ENCODE measurements at places on chromosomes 4 and X.

DNA sequence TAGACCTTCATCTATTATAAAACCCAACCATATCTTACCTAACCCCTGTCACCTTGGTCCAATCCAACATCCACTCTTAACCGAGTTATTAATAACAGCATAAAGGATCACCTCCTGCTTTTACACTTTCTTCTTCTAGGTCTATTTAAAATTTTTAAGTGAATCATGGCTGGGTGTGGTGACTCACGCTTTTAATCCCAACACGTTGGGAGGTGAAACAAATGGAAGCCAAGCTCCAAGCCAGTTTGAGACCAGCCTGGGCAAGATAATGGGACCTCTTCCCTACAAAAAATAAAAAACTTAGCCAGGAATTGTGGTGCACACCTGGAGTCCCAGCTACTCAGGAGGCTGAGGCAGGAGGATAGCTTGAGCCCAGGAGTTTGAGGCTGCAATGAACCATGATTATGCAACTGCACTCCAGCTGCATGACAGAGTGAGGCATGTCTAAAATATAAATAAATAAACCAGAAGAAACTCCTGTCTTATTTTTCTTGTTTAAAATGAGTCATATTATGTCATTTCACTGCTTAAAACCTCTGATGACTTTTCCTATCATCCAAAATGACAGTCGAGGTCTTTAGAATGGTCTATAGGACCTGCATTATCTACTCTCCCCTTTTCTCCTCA, 188.4 kb downstream of the GASK1B start:
- DNase-seq = no peak

DNA sequence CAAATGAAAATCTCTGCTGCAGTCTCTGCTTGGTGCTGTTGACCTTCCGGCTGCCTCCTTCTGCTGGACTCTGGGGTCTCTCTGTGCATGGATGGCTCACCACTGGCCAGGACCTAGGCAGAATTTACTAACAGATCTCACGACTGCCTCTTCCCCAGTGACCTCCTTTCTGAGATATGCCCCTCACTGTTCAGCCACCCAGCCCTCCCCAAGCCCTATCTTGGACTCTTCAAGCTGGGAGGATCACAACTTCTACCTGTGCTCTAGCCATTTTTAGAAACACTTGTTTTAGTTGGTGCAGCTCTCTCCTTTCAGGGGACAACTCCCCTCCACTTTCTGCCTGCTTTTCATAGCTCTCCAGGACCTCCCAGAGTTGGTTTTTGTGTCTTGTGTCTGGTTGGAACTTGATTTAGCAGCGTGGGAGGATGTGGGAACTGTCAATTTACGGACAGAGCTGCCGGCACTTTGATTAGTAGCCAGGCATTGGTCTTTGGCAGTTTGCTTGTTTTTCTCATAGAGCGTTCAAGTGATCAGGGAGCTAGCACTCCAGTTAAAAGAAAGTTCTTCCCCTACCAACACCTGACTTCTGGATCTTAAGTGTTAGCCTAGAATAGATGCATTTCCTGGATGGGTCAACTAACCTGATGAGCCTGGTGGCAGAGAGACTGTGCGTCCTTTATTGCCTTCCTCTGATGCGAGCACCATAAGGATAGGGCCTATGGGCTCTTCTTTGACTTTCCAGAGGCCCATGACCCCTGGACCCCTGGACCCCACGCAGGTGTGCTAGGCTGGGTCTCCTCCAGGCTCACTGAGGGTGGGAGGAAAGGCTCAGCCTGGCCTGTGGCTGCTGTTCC, 6.5 kb downstream of the RGS12 start:
- DNase-seq = no peak

DNA sequence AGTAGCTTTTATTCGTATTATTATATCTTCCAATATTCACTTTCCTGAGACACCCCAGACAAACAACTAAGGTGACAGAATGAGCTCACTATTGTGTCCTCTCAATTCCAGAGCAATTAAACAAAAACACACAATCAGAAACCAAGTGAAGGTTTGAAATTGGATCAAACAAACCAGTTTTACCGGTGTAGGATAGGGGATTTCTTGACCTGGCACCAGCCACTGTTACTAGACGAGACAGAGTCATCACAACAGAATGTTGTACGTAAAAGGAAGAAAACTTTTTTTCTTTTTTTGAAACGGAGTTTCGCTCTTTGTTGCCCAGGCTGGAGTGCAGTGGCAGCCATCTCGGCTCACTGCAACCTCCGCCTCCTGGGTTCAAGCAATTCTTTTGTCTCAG, 43.7 kb downstream of the LDOC1 start:
- DNase-seq = no peak

GRCh38 chr4:47526281-47526680, 41.2 kb downstream of the ATP10D start:
- no peak for DNase-seq

- no peak for DNase-seq
These were observed 36.8 kb upstream of the SPP1 start for GRCh38 chr4:87938746-87939145.

DNA sequence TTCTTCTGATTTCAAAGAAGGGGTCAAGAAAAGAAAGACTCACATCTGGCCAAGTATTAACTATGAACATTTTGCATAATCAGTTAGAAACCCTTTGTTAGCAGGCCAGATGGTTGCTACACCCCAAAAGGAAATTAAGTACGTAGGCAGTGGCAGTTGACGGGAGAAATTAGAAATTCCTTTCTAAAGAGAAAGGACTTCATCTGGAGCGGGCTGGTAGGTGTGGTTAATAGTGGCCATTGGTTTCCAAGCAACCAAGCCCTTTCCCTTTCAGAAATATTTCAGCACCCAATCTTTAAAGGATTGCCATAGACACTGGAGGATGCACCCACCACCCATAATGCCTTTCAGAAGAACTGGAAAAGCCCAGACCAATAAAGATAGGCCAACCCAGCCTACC, 235.7 kb upstream of the LDB2 start:
- DNase-seq = no peak

DNA sequence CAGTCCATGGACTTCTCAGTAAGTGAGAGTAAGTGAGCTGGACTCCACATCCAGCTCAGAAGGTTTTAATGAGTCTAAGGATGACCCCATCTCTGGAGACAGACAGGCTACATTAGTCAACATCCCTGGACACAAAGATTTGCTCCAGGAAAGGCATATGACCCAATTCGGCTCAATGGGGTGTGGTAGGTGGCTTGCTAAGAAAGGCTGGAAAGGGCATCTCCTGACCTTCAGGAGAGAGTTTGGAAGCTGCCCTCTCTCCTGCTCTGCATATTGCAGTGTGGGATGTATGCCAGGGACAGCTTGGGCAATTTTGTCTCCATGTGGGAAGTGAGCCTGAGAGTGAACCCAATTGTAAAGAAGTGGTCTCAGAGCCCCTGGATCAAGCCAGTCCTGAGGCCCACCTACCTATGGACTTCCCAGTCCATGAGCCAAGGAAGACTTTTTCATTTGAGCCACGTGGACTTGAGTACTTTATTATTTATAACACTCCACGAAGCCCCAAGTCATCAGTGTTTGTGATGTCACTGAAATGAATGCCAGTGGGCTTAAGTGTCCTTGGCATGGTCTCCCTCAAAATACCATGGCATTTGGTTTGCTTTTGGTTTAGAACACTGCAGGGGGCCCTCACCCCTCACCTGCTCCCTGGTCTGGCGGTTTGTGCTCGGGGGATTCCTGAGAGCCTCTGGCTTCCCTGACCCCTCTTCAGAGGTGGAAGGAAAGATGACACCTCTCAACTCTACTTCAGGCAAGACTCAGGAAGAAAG, 10.4 kb upstream of the ABLIM2 start:
- DNase-seq = no peak

GRCh38 chrX:11970578-11971359, 167.5 kb upstream of the FRMPD4 start:
- DNase-seq = no peak

- DNase-seq = no peak
These were observed 221.8 kb downstream of the KIT start for GRCh38 chr4:54879576-54879975.

GRCh38 chr4:66885501-66886165, 659.7 kb downstream of the CENPC start:
- no peak for DNase-seq

DNA sequence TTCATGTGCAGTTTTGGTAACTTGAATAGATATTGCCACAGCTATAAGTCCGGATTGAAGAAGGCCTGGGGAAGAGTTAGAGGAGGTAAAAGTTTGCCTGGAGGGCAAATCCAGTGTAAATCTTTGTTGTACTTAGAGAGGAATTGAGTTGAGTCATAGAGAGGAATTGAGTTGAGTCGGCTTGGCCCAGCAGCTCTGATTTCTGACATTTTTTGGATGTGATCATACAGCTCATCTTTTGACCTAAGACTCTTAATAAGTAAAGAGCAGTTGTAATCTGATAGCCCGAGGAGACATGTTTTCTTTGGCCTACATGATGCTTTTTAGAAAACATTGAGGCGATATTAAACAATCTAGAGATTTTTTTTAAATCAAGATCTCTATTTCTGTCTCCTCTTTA, 3.9 kb downstream of the KIT start:
- no peak for DNase-seq

DNA sequence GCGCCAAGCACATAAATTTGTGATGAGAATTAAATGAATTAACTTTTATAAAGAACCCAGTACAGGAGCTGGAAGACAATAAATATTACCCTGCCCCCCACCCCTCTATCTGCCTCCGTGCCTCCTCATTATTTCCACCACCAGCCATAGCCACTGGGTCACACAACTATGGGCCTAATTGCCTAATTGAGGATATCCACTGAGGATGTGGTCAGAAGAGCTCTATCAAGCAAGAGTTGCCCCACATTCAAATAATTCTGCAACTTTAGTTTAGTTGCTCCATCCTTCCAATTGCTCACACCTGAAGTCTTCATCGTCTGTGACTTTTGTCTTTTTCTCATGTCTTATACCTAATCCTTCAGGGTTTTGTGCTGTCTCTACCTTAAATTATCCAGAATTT, 9.5 kb upstream of the CXCL8 start:
- no peak for DNase-seq
